ENCODE measurements at places on chromosomes 11 and 22.

GRCh38 chr11:20161230-20161918 lies 1.1 kb upstream of the DBX1 start:
- no peak for DNase-seq

GRCh38 chr22:44440224-44441160 lies 57.5 kb downstream of the RTL6 start:
- no peak for DNase-seq

GRCh38 chr11:118099838-118100556 lies 13.2 kb upstream of the SMIM35 start:
- no peak for DNase-seq

DNA sequence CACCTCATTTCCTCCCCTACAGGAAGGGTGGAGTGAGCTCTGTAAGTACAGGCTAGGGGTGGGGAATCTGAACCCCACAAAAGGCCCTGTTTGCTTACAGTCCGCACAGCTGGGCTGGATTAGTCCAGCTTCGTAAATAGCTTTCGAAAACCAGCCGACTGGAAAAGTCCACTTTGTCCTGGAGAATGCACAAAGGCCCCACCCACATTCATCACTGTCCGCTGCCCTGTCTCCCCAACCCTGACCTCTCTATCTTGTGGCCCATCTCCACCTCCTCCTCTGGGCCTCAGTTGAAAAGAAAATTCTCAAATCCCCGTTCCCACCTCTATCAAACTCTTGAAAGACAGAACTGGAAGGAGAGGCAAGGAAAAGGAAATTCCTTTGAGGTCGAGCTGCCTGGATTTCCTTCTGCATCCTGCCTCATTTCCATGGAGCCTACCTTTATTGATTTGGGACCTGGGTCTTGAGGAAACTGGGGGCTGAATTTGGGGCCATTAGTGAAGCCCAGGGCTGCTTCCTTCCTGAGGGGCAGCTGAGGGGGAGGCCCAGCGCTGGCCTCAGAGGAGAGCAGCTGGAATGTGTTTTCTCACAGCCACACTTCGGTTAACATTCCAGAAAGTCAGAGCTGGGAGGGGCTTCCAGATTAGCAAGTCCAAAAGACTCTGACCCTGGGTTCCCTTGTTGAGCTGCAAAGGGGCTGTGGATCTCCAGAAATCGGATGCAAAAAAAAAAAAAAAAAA lies 147.6 kb downstream of the FBXO7 start:
- no peak for DNase-seq

DNA sequence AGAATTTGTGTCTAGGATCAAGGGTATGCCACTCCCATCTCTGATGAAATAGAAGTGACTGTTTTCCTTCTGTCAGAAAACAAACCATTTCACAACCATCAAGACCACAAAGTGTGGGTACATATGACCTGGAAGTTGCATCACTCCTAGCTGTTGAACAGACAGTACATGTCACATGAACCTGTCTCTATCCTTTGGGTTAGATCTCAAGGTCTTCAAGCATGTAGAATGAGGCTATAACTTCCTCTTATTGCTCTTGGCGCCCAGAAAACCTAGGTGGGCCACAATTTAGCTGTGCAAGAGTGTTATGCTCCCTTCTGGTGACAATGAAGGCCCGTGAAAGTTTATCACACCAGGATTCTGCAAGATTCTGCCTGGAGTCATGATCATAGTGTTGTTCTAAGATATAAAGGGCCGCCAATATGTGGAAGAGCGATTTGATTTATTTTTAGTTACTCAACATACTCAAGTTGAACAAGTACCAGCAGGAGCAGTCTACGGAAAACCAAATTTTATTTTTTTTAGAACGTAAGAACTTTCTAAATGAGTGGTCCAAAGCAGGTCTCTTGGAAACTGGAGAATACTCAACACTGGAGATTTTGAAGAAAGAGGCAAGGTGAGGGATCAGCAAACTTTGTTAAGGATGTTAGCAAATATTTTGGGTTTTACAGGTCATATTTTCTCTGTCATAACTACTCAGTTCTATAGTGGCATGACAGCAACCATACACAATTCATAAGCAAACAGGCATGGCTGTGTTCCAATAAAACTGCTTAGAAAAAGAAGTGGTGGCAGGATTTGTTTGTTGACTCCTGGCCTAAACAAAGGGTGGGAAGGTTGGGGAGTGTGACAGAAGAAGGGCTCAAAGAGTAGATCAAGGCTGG lies 101.8 kb downstream of the USP35 start:
- DNase-seq = no peak

- DNase-seq = no peak
Measured at GRCh38 chr22:19503869-19504268, 20.3 kb downstream of the CLDN5 start.

GRCh38 chr22:31730344-31730711 lies 19.6 kb downstream of the PRR14L start:
- no peak for DNase-seq

- DNase-seq = no peak
Measured at GRCh38 chr11:72744474-72744873, 7.7 kb downstream of the ARAP1 start.

- DNase-seq = no peak
Measured at GRCh38 chr11:128660947-128661346, 32.9 kb upstream of the FLI1 start.

GRCh38 chr22:49381595-49382450 lies 445.9 kb downstream of the BRD1 start:
- no peak for DNase-seq

DNA sequence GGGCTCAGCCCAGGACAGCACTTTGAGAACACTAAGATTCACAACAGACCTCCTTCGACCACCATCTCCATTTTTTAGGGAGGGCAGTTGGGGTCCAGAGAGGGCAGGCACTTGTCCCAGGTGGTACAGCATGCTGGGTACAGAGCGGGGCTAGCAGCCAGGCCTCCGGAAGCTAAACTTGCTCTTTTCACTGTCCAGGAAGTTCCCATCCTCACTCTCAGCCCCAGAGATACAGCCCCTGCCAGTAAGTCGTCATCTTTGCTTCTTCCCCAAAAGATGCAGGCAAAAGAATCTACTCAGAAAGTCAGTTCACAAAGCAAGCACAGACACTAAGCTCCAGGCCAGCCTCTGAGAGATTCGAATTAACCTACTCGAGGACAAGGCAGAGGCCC lies 6.7 kb upstream of the RAB3IL1 start:
- DNase-seq = no peak

GRCh38 chr22:46629291-46629690 lies 9.1 kb downstream of the GRAMD4 start:
- no peak for DNase-seq

GRCh38 chr11:37500425-37500824 lies 902.4 kb upstream of the RAG2 start:
- no peak for DNase-seq

DNA sequence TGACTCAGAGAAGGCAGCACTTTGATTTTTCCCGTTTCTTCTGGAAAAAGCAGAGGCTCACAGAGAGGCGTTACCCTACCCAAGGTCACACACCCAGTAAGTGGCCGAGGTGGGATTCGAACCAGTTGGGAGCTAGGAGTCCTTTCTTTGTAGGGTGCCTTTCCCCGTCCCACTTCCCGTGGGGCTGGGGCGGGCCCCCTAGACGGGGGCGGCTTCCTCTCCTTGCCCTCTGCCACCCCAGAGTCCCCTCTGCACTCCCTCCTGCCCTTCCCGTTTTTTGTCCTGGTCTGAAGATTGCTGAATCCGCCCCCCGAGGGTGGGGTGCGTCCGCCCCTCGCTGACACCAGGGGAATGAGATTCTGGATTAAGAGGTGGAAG lies 747 bp downstream of the TPCN2 start:
- DNase-seq = no peak
